ENCODE measurements at places on chromosomes 11 and 22. TPM values are rescaled to one million over a fixed set of nuclear protein-coding genes. Genes with fewer than 3 reads are reported as not detected.

- peaks cover 17% of the 10 kb centered on the region for H3K36me3 ChIP-seq
- peak; percentile 87 for DNase-seq
- H3K27me3 ChIP-seq: peaks cover 6% of the 10 kb centered on the region
- peak overlapping the region; percentile 75 for H3K27ac ChIP-seq
- H3K4me1 ChIP-seq: peaks cover 29% of the 10 kb centered on the region
Observed at GRCh38 chr22:42863349-42863961, 6.4 kb upstream of the ARFGAP3 start.

GRCh38 chr11:77093056-77093891, 9.4 kb upstream of the OMP start:
- H3K36me3 ChIP-seq: no peaks in the 10 kb centered on the region
- H3K27me3 ChIP-seq: no peaks in the 10 kb centered on the region
- no peak for DNase-seq
- H3K4me3 ChIP-seq: no peak overlapping the region
- peaks cover 6% of the 10 kb centered on the region for H3K4me1 ChIP-seq
- H3K27ac ChIP-seq: no peak overlapping the region

GRCh38 chr11:107482234-107482633, 24.6 kb upstream of the CWF19L2 start:
- H3K36me3 ChIP-seq: no peaks in the 10 kb centered on the region
- H3K27ac ChIP-seq: no peak overlapping the region
- DNase-seq: no peak
- no peak overlapping the region for H3K4me3 ChIP-seq
- H3K4me1 ChIP-seq: no peaks in the 10 kb centered on the region

DNA sequence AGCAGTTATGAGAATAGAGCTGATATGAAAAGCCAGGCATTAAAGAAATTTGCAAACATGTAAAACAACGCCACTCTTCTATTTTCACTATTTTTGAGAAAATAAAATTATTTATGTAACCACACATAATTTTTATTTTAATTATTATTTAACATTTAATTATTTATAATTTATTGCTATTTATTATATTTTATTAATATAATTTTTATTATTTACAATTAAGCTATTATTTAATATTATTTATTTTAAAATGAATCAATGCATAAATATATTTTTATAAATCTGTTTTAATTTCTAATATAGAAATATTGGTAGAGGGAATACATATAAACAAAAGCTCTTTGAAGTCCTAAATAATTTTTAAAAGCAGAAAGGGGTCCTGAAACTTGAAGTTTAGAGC, 36.7 kb downstream of the KIF18A start:
- H3K4me3 ChIP-seq: no peak overlapping the region
- H3K4me1 ChIP-seq: peaks cover 29% of the 10 kb centered on the region
- H3K36me3 ChIP-seq: peaks cover 34% of the 10 kb centered on the region
- no peak for DNase-seq

- no peak overlapping the region for H3K27ac ChIP-seq
- no peak for DNase-seq
- no peak overlapping the region for H3K4me3 ChIP-seq
- no peaks in the 10 kb centered on the region for H3K27me3 ChIP-seq
- no peaks in the 10 kb centered on the region for H3K4me1 ChIP-seq
Observed at GRCh38 chr11:42552786-42553185, 759.0 kb upstream of the API5 start.

DNA sequence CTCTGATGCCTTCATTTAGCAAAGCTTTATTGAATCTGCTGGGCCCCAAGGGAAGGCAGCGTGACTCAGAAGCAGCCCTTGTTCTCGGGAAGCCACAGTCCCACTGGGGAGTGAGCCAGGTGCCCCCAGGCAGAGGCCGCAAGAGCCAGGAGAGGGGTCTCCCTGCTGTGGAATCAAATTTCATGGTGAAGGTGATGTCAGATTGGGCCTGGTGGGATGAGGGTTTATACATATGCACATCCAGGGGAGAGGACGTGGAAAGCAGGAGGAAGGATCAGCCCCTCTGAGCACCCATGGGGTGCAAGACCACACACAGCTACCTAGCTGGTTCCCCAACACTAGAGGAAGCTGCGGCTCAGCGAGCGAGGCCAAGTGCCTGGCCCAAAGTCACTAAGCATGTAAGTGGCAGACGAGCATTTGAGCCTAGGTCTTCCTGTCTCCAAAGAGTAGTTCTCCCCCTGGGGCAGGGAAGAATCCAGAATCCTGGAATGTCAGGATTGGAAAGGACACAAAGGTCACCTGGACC, 2.0 kb downstream of the SYNGR1 start:
- H3K36me3 ChIP-seq: no peaks in the 10 kb centered on the region
- DNase-seq: peak; percentile 50
- peaks cover 22% of the 10 kb centered on the region for H3K4me1 ChIP-seq
- peak overlapping the region; percentile 57 for H3K27ac ChIP-seq

DNA sequence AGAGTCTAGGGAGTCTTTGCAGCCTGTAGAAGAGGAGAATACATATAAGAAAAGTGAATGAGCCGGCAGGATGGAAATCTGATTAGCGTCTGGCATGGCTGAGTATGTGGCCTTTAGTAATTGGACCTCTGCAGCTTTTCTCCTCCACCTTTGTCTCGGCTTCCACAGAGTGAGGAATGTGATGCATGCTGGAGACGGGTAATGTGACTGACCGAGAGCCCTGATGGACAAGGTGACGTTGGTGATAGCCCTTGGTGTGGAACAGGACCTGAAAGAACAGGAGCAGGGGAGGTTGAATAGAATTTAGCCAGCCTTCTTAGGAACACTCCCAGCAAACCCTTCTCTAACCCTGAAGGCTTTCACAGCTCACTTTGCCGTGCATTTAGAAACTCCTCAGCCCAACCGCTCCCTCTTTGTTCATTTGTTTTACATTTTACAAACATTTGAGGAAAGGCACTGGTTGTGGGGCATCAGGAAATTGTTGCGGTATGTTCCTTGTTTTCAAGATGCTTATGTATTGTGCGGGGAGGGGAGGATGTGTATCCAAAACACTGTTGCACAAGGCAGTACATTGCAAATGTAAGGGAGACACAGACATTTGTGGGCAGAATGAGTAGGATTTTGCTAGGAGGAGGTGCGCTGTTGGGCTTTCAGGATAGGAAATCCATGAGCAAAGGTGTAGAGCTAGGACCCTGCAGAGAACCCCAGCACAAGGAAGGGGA, 6.9 kb downstream of the GTPBP1 start:
- H3K4me3 ChIP-seq: no peak overlapping the region
- peaks cover 59% of the 10 kb centered on the region for H3K4me1 ChIP-seq
- no peak overlapping the region for H3K27ac ChIP-seq
- DNase-seq: no peak
- no peaks in the 10 kb centered on the region for H3K27me3 ChIP-seq

- peaks cover 2% of the 10 kb centered on the region for H3K27me3 ChIP-seq
- H3K27ac ChIP-seq: no peak overlapping the region
- peaks cover 5% of the 10 kb centered on the region for H3K36me3 ChIP-seq
- DNase-seq: no peak
Observed at GRCh38 chr22:48309115-48309705, 1518.5 kb downstream of the BRD1 start.

- H3K4me3 ChIP-seq: no peak overlapping the region
- H3K36me3 ChIP-seq: no peaks in the 10 kb centered on the region
- H3K4me1 ChIP-seq: peaks cover 26% of the 10 kb centered on the region
- H3K27ac ChIP-seq: peak overlapping the region; percentile 65
- H3K27me3 ChIP-seq: no peaks in the 10 kb centered on the region
Observed at GRCh38 chr11:27241311-27242122, 121.5 kb downstream of the CCDC34 start.

Gene CCDC81
- total RNA-seq: 8.1 TPM

Gene GUCY1A2
- total RNA-seq: 0.33 TPM

Gene DENND6B
- 1.9 TPM for total RNA-seq
